GM20000 (cell line): ENCODE measurements at places on chromosomes 2 and 18.

DNA sequence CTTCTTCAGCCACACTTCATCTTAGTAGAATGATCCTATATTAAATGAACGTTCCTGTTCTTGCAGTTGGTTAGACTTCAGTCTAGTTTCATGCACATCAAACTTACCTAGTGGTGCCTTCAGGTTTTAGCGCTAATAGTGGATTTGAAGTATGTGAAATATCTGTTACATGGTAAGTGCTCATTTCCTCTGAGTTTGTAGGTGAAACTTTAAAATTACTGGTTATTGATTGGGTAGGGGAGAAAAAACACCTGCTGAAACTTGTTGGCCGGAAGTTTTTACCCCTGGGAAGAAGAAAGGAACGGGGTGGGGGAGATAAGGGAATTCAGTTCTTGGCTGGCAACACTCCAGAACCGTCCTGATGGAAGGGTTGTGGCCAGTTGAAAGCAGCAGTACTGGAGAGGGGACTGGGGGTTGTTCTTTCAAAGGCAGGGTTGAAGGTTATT, 112.8 kb downstream of the SPTBN1 start:
- no peak for DNase-seq

- DNase-seq, result peak; percentile 8
Observed at GRCh38 chr2:203583701-203584100, 48.6 kb upstream of the RAPH1 start.

- DNase-seq, result no peak
Observed at GRCh38 chr2:176297737-176298136, 28.5 kb downstream of the MTX2 start.

GRCh38 chr18:76588601-76589226, 93.7 kb upstream of the ZNF516 start:
- no peak for DNase-seq

DNA sequence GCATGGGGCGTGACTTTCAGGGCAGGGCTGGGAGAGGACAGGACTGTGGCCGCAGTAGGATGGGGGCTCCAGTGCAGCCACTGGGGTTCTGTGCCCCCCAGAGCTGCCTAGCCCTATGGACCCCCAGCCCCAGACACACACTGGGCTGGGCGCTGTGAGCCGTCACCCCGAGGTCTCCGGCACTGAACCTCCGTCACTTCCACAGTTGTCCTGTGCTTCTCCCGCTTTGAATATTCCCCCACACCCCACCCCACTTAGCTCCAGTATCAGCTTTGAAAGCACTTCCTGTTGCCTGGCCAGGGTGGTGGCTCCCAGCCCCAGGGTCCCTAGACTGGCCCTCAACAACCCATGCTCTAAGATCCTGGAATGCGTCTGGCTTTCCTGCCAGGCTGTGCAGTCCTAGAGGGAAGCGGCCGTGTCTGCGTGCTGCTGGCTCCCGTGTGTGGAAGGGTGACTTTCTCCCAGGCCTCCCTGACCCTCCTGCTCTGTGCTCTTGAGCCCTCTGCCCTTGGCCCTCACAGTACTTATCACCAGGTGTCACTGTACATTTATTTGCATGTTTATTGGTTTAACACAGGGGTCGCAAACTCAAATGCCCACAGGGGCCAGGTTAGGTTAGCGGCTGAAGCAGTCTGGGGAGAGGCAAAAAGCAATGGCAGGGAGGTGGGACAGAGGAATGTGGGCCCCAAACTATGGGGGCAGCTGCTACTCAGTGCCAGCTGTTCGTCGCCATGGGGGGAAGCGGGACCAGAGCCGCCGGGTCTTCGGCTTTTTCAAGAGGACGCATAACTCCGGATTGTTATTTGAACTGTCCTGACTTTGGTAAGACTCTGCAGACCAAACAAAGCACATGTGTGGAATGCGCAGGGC, 9.9 kb downstream of the OBSL1 start:
- DNase-seq, result no peak

GRCh38 chr2:8659735-8660492, 21.9 kb upstream of the ID2 start:
- DNase-seq, result no peak

- no peak for DNase-seq
Observed at GRCh38 chr2:237464757-237465391, 22.2 kb upstream of the MLPH start.

- no peak for DNase-seq
Observed at GRCh38 chr2:26767129-26767528, 3.0 kb downstream of the SLC35F6 start.

- DNase-seq, result no peak
Observed at GRCh38 chr2:234682492-234683228, 185.8 kb upstream of the ARL4C start.

DNA sequence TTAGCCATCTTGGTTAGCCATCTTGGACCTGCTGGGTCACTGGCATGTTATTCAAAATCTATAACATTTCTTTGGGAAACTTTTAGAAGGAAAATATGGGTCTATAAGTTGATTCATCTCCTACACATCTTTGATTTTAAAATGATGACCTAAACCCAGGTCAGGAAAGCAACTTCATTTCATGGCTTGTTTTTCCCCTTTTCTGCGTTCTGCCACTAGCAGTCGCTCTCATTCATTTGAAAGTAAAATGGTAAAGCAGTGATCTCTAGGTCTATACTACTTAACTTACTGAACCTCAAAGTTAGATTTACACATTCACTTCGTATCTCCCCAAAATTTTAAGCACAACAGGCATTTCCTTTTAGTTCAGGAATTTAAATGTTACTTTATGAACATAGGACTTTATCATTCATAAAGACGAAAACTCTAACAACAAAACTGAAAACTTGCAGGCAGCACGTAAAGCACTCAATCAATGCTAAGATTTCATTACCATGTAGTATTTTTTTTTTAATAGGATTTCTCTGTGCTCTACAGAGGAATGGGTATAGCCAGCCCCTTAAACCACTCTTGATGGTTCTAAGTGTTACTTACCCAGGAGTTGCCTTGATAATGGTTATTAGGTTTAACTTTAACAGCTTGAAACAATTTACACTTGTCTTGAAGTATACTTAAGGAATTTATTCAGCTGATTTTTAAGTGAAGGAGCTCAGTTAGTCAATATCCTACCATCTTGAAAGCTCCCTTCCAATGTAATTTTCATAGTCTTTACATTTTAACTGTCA, 62.5 kb downstream of the GORASP2 start:
- no peak for DNase-seq

DNA sequence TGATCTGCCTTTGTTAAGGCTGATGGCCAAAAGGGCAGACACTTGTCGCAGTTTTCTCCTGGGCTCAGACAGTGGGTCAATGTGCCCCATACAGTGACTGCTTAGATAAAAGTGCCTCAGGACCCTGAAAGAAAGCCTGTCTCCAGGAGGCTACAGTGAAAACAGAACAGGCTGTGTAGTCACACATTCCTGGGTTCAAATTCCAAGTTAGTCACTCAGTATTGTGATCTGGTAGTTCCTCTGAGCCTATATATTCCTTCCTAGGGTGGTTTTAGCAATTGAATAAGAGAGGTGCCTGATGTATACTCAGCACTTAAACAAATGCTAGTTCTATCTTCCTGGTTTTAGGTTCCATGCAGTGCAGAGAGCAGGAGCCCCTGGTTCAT, 54.4 kb downstream of the RPL37A start:
- DNase-seq, result no peak

DNA sequence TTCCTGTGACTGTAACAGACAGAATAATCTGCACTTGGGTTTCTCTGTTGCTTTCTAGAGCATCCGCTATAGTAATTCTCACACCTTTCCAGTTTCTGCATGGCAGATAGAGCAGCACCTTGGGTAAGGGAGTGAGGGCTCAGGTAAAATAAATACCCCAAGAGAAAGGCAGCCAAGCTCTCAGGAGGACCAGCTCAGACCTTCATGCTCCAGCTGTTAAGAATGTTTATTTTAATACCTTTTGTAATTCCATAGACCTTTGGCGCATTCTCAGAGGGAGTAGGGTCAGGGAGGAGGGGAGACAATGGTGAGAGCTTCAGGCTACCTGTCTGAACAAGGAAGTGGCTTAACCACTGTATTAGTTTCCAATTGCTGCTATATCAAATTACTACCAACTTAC, 16.2 kb upstream of the TMEM178A start:
- DNase-seq, result no peak

- no peak for DNase-seq
Observed at GRCh38 chr2:196635156-196635555, 4.4 kb upstream of the CCDC150 start.

DNA sequence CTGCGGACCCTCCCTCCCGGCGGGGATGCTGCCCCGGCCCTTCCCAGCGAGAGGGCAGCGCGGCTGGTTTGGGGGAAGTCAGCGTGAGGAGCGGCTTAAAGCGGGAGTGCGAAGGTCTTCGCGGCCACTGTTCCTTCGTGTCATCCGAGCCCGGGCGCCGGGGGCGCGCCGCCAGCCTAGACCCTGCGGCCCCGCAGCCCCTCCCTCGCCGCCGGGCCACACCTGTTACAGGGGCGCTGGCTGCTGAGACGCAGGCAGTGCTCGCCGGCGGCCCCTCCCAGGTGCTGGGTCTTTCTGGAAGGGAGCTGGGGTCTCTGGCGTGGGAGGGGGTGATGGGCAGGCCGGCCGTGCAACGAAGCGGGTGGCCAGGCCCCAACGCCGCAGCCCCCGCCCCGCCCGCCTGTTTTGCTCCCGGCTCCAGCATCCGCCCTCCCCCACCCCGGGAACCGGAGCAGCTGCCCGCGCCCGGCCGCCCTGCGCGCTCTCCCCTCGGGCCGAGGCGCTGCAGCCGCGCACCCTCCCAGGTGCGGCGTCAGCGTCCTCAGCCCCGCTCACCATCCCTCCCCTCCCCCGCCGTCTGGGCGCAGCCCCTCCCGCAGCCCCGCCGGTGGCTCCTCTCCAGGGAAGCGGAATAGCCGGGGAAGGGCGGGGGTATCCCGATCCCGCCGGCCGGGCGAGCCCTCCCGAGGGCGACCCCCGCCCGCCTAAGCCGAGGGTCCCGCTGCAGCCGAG, 727 bp downstream of the KIF1A start:
- DNase-seq, result no peak

GRCh38 chr2:35463805-35464596, 891.6 kb upstream of the CRIM1 start:
- no peak for DNase-seq

GRCh38 chr2:44813658-44814057, 127.8 kb upstream of the SIX3 start:
- no peak for DNase-seq

DNA sequence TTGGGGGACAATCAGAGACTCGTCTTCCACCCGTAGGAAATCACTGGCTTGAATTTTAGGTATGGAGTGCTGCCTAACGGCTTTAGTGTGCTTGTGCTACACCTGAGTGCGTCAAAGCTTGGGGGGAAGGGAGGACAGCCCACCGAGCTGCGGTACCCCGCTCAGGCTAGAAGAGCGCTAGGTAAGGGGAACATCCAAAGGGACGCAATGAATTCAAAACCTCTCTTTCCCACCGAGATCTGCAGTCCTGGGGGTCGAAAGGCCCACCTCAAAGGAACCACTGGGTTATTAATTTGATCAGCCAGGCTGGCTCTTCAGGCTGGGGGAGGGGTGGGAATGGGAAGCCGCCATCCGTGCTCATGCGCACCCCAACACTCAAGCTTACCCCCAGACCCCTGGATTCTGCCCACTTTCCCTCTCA, 2.7 kb downstream of the EPHA4 start:
- DNase-seq, result no peak

DNA sequence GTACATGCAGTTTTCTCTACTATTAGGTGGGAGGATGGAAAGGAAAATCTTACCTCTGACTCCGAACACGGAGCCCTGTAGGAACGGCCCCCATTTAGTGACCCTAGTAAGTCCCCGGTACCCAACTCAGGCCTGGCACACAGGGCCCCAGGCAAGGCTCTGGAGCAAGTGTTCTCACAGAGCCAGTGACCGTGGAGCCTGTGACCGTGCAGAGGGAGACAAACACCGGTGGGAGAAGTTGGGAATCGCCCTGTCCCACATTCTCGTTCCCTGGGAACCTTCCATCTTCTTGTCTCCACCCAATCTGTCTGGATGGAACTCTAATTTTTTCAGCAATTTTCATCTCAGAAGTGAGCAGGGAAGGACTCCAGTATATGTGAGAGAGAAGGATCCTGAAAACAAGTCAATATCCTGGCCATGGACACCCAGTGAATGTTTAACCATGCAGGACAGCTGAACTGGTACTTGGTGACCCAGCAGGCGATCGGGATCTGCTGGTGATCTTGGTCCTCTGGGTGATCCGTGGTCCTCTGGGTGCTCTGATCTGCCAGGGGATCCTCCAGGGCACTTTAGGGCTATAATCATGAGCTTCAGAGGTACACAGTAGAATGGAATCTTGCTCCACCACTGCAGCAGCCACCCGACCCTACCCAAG, 348.6 kb upstream of the ID2 start:
- no peak for DNase-seq

- no peak for DNase-seq
Observed at GRCh38 chr2:71536226-71536671, 82.9 kb downstream of the DYSF start.

- no peak for DNase-seq
Observed at GRCh38 chr2:11292464-11293255, 51.8 kb downstream of the ROCK2 start.

DNA sequence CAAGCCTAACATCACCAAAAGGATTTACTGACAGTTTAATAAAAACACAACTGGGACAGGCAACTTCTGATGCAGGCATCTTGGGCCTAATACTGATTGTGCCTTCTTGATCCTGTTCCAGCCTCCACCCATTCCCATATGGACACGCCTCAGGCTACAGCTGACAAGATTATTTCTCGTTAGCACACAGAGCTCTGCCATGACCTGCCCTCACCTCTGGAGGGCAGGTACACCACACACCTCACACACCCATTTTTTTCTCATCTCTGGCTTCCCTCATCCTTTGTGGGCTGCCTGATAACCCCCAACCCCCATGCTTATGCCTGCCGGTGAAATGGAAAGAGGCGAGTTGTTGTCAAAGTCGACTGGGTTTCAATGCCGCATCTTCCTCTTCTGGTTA, 147.0 kb downstream of the ANTXR1 start:
- no peak for DNase-seq

DNA sequence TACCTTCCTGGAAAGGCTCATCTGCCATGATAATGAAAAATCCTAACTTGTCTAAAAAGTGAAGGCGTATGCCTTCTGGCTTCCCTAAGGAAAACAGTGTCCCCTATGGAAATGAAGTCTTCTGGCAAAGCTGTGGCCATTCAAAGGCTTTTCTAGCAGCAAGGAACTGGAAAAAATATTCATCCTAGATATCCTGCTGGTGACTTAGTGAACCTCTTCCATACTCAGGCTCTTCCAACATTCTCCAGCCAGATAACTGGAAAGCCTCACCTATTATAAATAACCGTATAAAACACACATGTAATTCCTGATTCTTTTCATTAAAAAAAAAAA, 84.7 kb downstream of the RBMS1 start:
- DNase-seq, result no peak

DNA sequence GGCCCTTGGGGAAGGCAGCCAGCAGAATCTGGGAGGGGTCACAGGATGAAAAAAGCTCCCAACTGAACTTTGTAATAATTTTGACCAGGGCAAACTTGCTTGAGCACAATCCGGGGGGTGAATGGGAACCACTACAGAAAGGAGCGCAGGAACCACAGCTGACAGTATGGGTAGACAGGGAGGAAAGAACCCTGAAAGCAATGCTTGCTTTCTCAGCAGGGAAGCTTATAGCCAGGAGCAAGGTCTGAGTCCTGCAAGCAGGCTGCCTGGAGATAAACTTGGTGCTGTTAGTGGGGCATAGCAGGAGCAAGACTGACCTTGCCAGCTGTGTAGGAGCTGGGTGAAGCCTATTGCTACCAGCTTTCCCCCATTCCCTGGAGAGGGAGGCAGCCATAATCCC, 195.2 kb downstream of the MTCL1 start:
- no peak for DNase-seq

GRCh38 chr2:31319406-31320175, 85.6 kb downstream of the EHD3 start:
- peak; percentile 33 for DNase-seq
